GM12892 (cell line): ENCODE measurements at places on chromosomes 16 and 17.

- no peak for DNase-seq
Observed at GRCh38 chr16:76882105-76882504, 308.9 kb upstream of the MON1B start.

DNA sequence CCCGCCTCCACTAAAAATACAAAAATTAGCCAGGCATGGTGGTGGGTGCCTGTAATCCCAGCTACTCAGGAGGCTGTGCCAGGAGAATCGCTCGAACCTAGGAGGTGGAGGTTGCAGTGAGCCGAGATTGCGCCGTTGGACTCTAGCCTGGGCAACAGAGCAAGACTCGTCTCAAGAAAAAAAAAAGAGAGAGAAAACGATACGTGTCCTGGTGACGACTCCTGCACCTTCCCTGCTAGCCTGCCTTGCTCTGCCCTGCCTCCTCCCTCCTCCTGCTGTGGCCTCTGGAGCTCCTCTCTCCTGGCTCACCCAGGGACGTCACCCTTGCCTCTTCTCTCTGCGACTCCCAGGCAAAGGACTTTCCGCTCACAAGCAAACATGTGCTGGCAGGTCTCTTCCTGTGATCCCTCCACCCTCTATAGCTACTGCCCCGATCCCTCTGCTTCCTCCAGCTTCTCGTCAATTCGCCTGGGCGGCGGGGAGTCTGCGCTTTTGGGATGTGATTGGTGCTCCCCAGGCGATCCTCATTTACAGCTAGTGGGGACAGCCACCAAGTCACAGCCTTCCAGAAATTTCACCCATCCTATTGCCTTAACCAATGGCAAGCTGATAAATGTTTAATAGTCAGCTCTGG, 25.5 kb upstream of the CBX4 start:
- no peak for DNase-seq

DNA sequence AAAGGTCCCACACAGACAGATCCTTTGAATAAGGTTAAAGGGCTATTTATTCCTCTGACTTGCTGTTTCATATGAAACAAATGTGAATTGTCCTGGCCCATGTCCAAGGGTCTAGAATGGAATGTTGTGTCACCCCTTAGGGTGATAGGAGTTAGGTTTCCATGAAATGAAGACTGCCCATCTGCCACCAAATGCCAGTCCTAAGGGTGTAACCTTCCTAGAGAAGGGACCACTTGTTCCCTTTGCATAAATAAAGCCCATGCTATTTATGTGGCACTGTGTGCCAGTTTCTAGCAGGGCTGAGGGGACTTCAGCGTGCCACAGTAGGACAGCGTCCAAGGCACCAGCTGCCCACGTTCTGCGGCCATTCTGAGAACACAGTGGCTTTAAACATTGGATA, 171.3 kb downstream of the ABCA8 start:
- DNase-seq = no peak

DNA sequence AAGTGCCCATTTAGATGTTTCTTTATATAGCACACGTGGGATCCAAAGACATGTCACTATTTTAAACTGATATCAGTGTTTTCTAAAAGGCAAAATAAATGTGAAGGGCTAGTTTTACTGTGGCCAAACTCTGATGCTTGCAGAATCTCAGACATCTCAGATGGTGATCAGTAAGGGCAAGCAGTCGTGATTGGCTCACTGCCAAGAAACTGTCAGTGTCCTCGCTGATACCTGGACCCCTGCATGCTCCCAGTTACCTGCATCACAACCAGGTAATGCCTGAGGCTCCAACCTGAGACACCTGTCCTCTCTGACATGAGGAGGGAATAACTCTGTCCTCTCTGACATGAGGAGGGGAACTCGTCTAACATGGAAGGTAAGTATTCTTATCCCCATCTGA, 114.0 kb downstream of the SPECC1 start:
- DNase-seq = no peak

DNA sequence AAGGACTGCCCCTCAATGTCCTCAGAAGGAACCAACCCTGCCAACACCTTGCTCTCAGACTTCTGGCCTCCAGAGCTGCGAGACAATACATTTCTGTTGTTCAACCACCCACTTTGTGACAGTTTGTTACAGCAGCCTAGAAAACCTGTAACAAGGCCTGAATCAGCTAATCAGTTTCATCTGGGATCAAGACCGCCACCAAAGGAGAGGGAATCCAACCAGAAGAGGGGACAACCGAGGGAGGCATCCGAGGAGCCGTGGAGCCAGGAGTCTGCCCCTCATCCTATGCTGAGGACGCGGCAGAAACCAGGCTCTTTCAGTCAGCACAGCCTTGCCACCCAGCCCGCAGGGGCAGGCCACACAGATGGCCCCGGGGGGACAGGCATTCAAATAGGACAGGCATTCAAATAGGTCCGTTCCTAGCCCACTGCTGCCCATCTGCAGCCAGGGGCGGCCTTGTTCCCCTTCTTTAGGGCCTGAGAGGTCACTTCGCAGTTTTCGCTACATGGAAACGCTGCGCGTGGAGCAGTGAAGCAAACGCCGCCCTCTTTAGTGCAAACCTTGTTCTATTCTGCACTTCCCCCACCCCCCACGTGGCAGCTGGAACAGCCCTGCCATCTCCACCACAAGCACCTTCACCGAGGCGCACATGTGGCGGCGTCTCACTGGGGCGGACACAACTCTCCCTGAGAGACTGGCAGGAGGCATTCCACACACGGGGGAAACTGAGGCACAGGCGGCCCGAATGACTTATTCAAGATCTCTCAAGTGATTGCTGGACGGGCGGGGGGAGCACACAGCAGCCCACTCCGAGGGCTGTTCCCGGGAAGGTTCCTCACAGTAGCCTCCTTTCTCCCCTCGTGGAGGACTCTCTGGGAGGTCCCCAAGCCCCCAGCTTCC, 26.7 kb downstream of the FA2H start:
- DNase-seq = no peak

DNA sequence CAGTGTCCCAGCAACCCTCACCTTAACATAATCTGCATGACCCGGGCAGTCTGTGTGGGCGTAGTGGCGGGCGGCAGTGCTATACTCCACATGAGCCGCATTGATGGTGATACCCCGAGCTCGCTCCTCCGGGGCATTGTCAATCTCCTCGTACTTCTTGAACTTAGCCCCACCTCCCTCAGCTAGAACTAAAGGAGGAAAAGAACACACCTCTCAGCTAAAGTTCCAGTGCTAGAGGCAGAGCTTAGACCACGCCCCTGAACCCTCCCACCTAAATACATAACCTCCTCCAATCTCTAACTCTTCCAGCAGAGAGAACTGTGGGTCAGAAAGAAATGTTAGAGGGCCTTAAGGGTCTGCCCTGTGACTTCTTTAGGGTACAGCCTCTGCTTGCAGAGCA, 855 bp downstream of the TUFM start:
- DNase-seq = no peak

DNA sequence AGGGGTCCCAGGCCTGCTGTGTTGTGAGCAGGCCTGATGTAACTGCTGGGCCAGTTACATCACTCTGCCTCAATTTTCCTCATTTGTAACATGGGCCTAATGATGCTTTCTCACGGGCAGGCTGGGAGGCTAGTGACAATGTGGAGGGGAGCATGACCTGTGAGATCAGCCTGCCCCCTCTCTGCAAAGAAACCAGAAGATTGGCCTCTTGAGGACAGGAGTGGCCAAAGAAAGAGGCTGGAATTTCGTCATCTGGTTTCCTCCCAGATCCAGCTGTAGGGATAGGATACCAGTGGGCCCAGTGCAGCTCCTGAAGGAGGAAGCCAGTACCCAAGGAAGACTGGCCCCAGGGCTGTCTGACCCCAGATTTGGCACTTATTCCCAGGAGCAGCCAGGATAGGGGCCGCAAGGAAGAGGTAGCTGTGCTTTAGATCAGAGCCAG, 615 bp upstream of the SREBF1 start:
- DNase-seq = no peak

- DNase-seq = no peak
Observed at GRCh38 chr16:62240722-62241121, 204.5 kb upstream of the CDH8 start.

- DNase-seq = no peak
Observed at GRCh38 chr17:32355649-32356377, 5.9 kb downstream of the ZNF207 start.

- DNase-seq = no peak
Observed at GRCh38 chr17:14070344-14070984, 1.2 kb downstream of the COX10 start.

DNA sequence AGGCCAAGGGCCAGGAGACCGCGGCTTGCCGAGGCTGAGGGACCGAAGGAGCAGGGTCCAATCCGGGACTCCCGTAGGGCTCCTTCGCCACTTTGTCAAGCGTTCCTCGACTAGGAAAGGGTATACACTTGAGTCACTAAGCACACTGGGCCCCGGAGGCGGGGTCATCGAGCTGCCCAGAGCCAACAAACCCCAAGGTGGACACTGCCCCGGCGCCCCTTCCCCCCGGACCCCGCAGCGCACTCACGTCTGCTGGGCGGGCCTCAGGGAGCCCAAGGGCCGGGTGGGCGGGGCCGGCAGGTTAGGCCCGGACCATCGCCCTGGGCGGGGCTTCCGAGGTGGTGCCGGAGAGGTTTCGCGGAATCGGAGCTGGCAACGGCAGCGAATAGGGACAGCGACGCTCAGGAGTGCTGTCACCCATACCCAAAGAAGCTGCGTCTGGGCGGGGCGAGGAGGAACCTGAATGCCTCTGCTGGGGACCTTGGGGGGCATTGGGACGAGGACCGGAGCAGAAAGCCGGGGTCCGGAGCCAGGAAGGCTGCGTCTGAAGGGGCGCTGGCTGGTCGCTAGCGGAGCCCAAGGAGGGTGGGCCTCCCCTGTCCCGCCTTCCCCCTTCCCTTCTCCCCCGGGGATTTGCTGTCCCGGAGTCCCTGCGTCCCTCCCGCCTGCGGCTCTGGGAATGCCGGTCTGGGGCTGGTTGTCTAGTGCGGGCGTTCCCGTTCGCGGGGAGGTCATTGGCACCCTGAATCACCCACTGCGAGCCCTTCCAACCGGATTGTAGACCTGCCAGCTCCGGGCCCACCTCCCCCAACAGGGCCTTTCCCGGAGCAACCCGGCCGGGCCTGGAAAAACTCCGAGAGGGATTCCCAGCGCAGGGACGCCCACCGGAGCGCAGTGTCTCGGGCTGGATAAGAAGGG, 118.2 kb upstream of the SMURF2 start:
- peak; percentile 72 for DNase-seq
